Psoas muscle (tissue), 8 donors: ENCODE measurements at places on chromosomes 3 and 15. TPM values are rescaled to one million over a fixed set of nuclear protein-coding genes. Genes with fewer than 3 reads are reported as not detected.

TRAT1 gene
- 0.14 TPM for total RNA-seq

DNA sequence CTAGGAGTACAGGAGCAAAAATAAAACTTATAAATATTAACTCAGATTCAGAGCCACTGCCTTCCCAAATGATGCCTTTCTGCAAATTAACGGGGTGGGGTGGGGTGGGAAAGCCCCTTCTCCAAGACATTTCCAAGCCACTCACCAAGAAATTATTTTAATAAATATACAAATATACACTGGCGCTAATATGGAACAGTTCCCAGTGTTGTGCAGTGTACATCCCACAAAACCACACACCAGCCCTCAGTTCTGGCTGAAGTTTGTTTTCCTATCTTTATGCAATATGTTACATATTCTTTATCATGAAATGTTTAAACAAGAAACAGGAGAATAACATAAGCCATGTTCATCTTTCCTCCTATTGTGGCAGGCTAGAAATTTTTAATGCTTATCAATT lies 53.0 kb upstream of the GYG1 start:
- no peak for DNase-seq

- DNase-seq = no peak
These were observed 54.2 kb upstream of the SPATA12 start for GRCh38 chr3:57006179-57006657.

DNA sequence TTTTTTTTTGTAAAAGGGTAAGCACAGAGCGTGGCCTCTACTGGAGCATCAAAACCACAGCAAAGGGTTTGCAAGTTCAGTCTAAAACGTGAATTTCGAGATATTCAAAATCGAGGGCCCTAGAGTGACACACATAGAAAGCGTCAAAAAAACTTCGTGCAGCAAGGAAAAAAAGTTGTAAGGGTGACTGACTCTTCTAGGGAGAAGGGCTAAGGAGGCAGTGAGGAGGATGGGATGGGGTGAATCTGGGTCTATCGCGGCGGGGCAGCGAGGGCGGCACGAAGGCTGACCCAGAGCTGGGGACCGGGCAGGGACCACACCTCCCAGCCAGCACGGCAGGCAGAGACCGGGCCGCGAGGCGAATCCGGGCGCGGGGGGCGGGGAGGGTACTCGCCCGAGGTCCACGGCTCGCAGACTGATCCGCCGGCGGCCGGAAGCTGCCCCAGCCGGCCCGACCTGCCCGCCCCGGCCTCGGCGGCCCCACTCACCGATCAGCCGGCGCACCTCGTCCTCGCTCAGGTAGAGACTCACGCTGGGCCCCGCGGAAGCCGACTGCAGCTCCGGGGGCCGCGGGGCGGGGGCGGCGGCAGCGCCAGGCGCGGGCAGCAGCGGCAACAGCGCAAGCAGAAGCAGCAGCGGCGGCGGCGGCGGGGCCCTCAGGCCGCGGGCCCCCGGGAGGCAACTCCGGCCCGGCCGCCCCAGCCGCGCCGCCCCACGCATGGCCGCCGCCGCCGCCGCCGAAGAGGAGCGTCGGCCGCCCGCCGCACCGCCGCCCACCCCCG lies 533 bp downstream of the RYK start:
- DNase-seq = peak; percentile 78

- no peak for DNase-seq
These were observed 43.6 kb downstream of the C2CD4B start for GRCh38 chr15:62121273-62122015.

GRCh38 chr3:88812576-88812975 lies 294.8 kb upstream of the EPHA3 start:
- no peak for DNase-seq

- peak; percentile 85 for DNase-seq
These were observed 1.1 kb downstream of the HHATL start for GRCh38 chr3:42701371-42702065.

DNA sequence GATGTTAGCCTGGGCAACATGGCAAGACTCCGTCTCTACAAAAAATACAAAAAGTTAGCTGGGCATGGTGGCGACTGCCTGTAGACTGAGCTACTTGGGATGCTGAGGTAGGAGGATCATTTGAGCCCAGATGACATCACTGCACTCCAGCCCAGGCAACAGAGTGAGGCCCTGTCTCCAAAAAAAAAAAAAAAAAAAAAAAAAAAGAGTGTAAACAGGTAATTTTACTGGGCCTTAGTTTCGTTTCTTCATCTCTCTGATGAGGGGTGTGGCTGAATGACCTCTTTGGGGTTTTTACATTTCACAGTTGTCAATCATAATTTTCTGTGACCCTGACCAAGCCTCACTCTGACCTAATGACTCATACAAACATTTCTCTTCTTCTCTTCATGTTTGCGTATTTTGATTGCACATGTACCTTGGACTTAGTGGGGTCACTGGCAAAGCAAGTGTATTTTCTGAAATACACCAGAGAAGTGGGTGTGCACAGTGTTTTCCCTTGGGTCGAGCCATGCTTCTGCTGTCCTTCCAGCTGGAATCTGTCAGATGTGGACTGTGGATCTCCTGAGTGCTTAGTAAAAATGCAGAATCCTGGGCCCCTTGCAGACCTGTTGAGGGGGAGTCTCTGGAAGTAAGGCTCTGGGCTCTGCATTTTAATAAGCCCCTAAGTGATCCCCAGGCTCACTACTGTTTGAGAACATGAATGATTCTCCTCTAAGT lies 140.5 kb downstream of the FNDC3B start:
- DNase-seq = no peak

DNA sequence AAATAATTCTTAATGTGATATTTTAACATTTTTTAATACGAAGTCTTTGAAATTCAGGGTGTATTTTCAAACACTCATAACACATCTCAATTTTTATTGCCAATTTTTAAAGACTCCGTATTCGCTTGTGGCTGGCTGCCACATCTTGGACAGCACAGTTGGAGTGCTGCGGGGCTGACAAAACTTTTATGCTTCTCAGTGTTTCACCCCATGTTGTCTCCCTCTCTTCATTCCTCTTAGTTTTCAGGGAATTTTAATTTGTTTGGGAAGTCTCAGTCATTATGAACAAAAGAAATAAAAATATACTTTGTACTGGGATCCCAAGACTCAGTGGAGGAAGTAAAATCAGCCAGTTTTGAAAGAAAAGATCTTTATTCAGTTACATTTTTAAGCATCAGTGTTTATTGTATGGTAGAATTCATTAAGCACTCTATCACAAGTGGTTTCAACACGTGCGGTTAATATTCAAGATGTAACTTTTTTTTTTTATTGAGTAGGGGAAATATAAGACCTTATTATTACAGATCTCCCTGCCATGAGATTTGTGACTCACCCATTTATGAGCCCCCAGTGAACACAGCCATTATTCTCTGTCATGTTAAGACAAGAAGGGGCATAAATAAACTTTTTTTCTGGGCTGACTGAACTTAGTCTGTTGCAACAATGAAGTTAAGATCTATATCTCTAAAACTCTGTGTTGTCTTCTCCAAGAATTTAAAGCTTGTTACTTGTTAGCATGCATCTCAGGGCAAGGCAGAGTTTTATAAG lies 26.8 kb downstream of the KAT2B start:
- peak; percentile 62 for DNase-seq

- no peak for DNase-seq
These were observed 346.7 kb downstream of the IL20RB start for GRCh38 chr3:137304313-137305056.

DNA sequence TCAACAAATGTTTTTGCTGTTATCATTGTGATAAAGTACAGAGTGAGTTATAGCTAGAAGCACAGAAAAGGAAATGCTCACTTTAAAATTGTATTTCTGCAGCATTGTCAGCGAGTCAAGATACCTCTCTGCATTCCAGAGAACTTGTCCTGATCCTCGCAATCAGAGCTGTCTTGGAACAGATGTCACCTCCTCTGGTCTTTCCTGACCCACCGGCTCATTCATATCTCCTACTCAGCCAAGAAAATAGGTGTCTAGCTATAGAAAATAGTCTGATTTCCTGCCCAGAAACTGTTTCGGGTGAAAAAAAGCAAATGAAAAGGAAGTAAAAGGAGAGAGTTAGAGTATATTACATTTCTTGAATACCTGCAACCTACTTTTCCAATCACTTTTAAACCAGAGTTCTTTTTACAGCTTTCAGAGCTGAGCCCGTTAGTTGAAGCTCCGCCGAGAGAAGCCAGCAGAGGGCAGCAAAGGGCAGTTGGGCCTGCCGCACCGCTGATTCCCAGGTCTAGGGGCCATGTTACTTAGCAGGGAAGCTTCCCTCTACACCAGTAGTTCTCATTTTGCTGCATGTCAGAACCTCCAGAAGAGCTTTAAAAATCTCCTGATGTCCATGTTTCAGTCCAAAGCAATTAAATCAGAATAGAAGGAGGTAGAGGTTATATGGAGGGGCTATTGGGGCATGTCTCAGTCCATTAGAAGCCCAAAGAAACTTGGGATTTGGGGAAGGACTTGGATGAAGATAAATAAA lies 185.7 kb upstream of the THRB start:
- peak; percentile 68 for DNase-seq
